Hematopoietic multipotent progenitor cell treated with erythropoietin and hydrocortisone succinate and interleukin-3 and kit ligand, for 6 days (in vitro differentiated cells): ENCODE measurements at places on chromosomes 7 and 10.
A peak's percentile ranks its signal among the peaks of the same experiment; 100 is the strongest.

GRCh38 chr7:99129536-99129935 lies 14.4 kb downstream of the SMURF1 start:
- DNase-seq, result no peak

DNA sequence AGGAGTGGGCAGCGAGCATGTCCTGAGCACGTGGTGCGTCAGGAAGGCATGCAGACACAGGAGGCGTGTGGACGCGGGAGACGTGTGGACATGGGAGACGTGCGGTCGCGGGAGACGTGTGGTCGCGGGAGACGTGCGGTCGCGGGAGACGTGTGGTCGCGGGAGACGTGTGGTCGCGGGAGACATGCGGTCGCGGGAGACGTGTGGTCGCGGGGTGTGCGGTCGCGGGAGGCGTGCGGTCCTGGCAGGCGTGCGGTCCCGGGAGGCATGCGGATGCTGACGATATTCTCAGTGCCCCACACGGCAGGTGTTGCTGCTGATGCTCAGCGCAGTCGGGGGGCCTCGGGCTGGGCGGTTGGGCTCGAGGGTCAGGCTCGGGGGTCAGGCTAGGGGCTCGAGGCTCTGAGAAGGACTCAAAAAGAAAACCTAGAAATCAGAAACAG lies 94.2 kb downstream of the NKX6-2 start:
- no peak for DNase-seq

DNA sequence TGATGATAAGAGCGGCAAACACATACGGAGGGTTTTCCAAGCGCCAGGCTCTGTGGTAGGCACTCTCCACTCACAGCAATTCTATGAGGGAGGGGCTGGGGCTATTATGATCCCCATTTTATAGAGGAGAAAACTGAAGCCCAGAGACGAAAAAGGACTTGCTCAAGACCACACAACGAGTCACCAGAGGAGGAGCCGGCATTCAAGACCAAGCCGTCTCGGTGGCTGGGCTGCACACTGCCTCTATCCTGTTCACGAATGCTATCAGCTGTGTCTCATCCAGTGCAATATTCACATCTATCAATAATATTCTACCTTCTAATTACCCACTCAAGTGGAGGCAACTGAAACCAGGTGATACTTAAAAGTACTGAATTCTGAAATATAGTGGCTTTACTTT lies 67.8 kb upstream of the NMT2 start:
- DNase-seq, result no peak

DNA sequence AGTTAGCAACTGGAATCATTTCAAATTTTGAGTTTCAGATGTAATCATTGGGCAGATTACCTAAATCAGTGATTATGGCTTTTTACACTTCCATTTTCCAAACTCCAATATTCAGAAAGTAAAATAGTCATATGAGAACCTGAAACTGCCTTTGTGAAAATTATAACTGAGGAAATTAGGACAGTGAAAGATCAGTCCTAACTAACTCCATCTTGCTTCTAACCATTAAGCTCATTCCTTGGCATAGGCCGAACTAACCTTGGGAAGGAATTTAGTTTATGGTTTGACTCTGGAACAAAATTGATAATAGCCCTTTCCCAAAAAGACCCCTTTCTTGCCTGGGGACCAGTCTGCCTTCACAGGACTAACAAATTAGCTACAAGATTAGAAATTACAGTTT lies 2.2 kb downstream of the CRPPA start:
- no peak for DNase-seq

- no peak for DNase-seq
Observed at GRCh38 chr10:101561068-101561915, 26.8 kb downstream of the POLL start.

DNA sequence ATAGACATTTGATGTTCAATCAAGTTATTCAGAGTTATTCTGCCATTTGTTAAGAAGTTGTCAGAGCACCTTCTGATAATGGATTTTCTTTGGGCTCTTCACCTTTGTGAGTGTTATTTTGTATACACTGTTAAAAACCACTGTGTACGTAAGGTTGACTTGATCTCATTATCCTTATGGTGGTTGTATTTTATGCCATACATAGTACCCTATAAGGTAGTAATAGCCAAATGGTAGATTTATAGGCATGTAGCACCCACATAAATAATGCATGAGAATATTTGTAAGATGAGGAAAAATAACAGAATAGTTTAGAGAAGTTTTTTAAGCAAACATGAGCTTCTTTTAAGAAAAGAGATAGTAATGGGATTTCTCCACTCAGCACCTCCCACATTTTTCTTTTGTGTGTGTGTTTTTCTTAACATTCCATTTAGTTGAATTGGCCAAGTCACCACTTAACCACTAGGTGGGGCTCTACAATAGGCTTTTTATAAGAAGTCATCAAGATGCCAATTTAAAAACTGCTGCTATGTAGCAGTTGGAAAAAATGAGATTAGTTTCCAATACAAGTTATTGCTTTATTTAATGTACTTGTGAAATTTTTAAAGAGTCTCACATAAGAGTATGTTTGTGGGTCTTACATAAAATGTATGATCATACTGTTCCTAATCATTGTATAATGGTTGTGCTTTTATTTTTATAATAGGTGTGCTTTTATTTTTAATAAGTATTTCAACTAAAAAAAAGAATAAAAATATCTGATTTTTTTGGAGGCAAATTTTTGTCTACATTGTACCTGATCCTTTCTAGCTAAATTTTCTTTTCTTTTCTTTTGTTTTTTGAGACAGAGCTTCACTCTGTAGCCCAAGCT lies 41.1 kb upstream of the STMP1 start:
- peak; percentile 90 for DNase-seq

DNA sequence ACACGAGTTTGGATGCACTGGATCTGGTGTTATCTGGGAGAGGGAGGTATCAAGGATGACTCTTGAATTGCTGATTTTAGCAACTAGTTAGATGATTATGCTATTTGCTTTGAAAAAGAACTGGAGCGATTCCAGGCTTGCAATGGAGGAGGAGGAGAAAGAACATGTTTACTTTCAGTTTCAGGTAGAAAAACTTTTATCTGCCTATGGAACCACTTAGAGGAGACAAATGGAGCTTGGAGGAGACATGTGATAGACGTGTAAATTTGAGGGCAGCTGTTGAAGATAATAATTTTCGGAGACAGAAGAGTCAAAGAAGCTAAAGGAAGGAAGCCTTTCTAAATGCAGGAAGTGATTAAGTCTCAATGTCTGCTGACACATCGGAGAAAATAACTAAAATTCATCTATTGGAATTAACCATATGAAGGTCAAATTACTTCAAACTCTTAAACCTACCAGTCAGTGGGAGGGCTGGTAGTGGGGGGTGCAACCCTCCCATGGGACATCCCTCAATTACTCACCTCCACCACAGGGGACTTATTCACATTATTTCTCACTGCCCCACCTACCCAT lies 56.4 kb upstream of the GNAI1 start:
- DNase-seq, result peak; percentile 30

- DNase-seq, result no peak
Observed at GRCh38 chr7:35355911-35356310, 102.0 kb upstream of the TBX20 start.

- no peak for DNase-seq
Observed at GRCh38 chr10:7173948-7174347, 236.9 kb downstream of the SFMBT2 start.

DNA sequence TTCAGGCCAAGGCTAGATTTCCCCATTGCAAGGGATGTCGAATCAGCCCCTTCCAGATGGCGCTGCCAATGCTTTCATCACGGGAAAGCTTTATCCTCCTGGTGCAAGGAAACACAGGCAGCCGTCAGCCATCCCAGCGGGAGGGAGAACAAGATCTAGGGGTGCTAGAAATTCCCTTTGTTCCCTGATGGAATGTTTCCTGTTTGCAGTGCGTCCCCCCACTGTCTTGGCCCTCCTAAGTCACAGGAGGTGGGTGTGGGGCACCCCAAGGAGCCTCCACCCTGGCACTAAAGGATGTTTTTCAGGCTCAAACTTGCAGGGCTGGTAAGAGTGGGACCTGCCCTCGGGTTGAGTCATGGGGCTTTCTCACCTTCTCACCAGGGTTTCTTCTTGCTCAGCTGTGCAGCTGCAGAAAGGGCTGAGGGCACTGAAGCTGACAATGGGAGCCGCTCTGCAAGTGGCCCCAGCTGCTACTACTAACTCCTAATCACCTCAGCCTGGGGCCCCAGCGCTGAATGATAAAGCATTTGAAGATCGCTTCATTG lies 103.6 kb downstream of the PRPF18 start:
- no peak for DNase-seq

DNA sequence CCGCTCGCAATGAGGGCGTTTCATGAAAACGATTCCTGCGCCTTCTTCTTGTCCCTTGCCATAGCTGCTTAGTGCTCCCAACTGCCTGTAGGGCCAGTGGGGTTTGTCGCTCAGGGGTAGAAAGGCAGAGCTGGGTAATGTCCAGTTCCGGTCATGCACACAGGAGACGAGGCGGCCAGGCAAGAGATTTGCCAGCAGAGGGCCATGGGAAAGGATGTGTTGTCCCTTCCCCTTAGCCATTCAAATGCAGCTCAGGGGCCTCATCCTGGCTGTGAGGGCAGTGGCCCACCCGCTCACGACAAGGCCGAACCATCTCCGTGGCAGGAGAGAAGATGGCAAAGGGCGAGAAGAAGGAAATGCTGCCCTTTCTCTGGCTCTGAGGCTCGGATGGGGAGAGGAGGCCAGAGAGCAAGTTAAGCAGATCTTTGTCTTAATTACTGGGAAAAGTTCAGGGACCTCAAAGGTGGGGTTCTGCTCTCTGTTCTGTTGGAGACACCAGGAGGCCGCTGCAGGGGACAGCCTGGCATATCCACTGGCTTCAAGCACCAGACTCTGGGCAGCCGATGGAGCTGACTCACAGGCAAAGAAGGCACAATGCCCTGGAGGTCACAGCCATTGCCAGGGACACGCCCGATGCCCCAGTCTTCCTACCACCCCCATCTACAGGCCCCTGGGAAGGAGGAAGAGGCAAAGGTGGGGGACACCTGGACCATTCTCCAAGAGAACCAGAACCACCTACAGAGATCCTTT lies 534.8 kb upstream of the MGMT start:
- no peak for DNase-seq

GRCh38 chr7:23721456-23721855 lies 11.4 kb downstream of the STK31 start:
- DNase-seq, result no peak

DNA sequence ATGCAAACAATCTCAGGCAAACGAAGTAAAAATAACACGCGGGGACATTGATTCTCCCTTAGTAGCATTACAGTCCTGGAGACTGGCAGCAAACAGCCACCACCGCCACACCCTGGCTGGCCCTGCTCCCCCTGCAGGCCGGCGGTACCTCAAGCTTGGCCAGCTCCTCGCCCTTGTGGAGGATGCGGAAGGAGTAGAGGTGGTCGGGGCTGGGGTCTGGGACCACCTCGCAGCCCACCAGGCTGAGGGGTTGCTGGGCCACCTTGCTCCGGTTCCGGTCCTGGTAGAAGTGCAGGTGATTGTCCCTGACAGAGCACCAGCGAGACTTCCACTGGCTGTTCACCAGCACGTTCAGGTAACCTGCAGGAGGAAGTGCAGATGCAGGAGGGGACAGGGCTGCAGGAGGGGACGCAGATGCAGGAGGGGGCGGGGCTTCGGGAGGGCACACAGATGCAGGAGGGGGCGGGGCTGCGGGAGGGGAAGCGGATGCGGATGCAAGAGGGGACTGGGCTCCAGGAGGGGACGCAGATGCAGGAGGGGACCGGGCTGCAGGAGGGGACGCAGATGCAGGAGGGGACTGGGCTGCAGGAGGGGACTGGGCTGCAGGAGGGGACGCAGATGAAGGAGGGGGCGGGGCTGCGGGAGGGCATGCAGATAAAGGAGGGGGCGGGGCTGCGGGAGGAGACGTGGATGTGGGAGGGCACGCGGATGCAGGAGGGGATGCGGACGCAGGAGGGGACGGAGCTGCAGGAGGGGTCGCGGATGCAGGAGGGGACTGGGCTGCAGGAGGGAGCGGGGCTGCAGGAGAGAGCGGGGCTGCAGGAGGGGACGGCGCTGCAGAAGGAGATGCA lies 65.7 kb downstream of the VWA2 start:
- peak; percentile 72 for DNase-seq

DNA sequence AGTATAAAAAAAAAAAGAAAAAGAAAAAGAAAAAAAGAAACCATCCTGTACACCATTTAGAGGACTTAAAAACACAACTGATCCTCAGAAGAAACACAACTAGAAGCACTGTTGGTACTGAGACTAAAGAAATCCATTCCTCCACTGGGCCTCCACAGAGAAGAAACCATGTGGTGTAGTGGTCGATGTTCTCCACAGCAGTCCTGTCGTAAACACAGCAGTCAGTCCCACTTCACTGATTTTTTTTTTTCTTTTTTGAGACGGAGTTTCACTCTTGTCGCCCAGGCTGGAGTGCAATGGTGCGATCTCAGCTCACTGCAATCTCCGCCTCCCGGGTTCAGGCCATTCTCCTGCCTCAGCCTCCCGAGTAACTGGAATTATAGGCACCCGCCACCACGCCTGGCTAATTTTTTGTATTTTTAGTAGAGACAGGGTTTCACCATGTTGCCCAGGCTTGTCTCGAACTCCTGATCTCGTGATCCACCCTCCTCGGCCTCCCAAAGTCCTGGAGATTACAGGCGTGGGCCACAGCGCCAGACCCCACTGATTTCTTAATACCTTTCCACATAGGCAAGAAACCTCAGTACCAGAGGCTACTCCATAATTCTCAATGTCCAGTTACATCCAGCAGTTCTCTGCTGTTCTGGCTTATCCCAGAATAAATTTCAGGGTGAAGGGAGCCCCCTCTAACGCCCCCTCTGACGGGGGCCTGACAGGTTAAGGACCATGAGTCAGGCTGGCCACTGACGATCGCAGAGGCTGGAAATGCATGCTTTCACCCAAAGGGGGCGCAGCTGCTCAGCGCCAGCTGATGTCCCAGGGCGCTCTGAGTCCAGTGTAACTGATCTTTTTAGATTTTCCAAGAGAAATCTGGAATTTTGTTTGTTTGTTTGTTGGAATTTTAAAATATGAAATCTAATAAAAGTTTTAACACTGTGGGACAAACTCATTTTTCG lies 24.8 kb upstream of the FFAR4 start:
- peak; percentile 46 for DNase-seq

DNA sequence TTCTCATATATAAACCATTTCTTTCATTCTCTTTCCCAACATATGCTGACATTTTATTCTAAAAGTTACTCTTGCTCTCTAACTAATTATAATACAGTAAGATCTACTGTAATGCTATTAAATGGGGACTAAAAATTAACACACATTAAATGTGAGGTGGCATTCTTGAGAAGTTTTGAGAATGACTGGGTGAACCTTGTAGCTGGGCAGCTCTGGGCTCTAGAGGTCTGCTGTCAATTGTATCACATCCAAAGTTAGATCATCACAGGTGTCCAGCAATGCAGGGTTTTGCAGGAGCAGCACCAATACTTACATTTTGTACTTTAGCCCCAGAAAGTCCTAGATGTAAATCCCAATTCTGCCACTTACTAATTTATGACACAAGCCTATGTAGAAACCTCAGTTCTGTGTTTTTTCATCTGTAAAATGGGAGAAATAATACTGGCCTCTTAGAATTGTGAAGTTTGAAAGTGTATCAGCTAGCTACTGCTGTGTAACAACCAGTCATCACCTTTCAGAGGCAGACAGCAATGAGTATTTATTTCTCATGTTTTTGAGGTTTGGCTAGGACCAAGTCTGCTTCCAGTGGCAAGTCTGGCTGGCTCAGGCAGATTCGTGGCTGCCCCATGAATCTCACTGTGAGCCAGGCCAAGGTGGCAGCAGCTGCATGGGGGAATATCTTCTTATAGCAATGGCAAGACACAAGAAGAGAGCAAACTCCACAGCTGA lies 79.6 kb upstream of the EMX2 start:
- DNase-seq, result no peak
